ENCODE measurements at places on chromosomes 7 and 10.

DNA sequence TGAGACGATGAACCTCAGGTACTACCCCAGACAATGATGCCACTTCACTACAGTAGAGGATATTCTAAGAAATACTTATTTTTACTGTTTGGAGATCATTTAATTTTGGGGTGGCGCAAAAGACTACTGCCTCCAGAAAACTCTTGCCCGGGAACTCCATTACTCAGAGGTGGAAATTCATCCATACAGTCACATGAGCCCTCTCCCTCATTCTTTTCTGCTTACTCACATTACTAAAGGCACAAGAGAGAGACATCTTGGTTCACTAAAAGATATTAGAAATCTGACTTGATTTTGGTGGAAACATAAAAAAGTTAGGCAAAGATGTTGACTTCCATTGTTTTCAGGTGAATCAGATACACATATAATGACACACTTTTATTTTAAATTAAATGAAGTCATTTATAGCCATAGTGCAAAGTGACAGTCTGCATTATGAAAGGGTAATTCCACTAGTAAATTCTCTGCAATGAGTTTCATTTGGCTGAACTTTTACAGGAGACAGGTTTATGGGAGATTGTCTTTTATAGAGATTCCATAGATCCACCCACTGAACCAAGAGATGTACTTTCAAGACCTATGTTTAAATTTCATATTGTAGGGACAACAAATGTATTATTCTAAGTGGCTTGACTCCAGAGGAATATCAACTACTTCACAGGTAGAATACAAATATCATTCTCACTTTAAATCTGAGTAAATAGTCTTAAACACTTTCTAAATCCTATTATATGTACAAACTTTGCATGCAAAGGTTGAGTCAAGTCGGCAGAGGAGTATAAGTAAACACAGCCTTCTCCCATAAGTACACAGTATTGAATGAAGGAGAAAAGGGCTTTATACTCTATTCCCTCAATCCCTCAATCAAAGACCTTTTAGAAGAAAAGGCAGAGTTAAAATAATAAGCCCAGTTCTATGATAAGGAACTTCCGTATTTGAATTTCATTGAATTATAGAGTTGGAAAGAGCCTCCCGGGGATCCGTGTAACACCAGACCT lies 18.8 kb downstream of the NEBL start:
- DNase-seq = no peak

GRCh38 chr7:151137076-151137675 lies 30.3 kb downstream of the GBX1 start:
- no peak for DNase-seq

- DNase-seq = no peak
Observed at GRCh38 chr10:7679256-7679655, 12.5 kb upstream of the ITIH5 start.

GRCh38 chr10:114995468-114996247 lies 57.7 kb downstream of the TRUB1 start:
- no peak for DNase-seq

DNA sequence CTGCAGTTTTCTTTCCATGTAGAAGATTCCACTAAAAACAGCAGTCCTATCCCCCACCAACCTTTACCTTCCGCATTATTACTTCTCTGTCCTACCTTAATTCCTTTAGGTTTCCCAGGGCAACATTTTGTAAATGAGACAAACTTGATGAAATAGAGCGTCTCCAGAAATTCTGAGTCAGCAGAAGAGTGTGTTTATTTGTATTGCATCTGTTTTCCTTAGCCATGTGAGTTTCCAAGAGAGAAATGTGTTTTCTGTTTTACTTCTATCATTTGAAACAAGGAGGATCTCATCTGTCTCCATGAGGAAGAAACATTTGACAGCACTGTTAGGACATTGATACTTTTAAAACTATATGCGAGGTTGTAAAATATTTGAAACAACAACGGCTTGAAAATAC lies 244.2 kb upstream of the PLXDC2 start:
- no peak for DNase-seq

DNA sequence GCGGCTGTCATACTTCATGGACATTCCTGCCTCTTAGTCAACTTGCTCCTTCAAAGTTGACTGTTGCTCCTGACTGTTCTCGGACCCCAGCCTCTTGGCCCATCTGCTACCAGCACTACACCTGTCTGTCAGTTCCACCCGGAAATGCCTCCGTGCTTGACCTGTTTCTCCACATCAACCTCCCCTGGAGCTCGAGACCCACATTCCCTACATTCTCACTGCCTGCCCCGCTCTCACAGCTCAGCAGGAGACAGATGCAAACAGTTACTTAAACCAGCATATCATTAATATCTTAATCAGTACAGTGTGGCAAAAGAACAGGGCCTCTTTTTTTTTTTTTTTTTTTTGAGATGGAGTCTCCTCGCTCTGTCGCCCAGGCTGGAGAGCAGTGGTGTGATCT lies 174.3 kb downstream of the NRP1 start:
- no peak for DNase-seq

GRCh38 chr7:94452239-94452638 lies 57.4 kb upstream of the CASD1 start:
- no peak for DNase-seq

Measured in fibroblast of the conjunctiva (primary cell).